ENCODE measurements at places on chromosomes 6 and 20. TPM values are rescaled to one million over a fixed set of nuclear protein-coding genes. Genes with fewer than 3 reads are reported as not detected.

GRCh38 chr20:25654487-25654886 is 30.7 kb upstream of the NANP start:
- H3K36me3 ChIP-seq = peaks cover 6% of the 10 kb centered on the region
- H3K4me3 ChIP-seq = no peak overlapping the region
- no peaks in the 10 kb centered on the region for H3K4me1 ChIP-seq
- H3K27ac ChIP-seq = no peak overlapping the region

GRCh38 chr6:36120979-36121786 is 9.1 kb upstream of the MAPK13 start:
- H3K4me1 ChIP-seq = peaks cover 44% of the 10 kb centered on the region
- no peaks in the 10 kb centered on the region for H3K27me3 ChIP-seq
- H3K4me3 ChIP-seq = peak overlapping the region; percentile 14

DNA sequence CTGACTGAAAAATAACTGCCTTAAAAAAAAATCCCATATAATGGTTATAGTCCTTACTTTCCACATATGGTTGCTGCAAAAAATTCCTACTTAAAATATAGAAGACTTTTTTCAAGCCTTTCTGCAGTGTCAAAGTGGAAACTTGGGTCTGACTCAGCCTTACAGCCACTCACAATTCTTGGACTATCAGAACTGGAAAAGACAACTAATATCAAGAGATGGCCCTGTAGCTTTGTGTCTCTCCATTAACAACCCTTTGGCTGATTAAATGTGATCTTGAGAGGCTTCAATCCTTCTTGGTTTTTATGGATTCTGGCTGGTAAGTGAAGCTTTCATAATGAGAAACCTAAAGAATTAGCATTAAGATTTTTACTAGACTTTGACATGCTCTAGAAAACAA is 307.8 kb downstream of the RNGTT start:
- H3K27ac ChIP-seq = no peak overlapping the region
- H3K36me3 ChIP-seq = no peaks in the 10 kb centered on the region
- no peaks in the 10 kb centered on the region for H3K4me1 ChIP-seq

RBBP8NL gene
- total RNA-seq = 3.7 TPM

DNA sequence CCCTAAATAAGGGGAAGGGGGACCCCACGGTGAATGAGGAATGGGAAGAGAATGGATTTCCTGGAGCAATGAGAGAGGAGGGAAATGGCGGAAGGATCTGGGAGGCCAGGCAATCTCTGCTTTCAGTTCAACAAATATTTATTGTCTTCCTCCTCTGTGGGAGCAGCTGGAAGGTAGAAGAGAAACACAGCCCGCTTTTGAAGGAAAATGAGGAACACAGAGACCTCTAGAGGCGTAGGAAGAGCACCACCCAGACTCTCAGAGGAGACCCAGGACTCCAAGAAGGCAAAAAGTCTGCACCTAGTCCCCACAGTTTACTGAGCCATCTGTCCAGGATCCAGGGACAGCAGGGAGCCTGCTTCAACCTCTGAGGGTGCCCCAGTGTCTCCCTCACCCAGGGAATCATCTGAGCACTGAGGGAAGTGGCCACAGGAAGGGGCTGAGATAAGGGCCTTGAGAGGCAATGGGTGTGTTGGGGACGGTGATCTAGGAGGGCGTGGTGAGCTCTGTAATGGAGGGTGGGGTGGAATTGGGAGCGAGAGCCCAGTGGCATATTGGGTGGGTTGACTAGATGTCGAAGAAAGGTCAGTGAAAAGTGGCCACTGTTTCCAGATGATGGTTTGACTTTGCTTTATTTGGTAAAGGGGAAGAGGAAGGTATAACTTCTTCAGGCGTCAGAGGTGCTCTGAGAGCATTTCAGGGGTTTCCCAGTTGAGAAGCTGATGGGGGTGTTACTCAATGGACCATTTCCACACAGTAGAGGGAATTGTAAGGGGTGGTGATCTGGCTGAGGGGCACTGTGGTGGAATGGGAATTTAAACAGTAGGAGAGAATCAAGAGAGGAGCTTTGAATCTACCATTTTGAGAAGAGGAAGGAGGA is 610 bp downstream of the PSORS1C1 start:
- no peaks in the 10 kb centered on the region for H3K36me3 ChIP-seq
- H3K4me1 ChIP-seq = peaks cover 53% of the 10 kb centered on the region
- DNase-seq = no peak

DNA sequence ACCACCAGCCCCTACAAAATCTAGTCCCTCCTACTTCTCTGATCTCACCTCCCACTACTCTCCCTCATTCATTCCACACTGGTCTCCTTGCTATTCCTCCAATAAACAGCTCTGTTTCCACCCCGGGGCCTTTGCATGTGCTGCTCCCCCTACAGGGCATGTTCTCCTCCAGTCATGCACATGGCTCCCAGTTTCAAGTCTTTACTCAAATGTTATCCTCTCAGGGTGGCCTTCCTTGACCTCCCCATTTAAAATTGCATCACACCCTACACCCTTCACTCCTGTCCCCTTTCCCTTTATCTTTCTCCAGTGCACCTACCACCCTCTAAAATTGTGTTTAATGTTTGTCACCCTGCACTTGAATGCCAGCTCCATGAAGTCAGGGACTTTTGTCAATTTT is 174.5 kb downstream of the MRPL14 start:
- H3K27ac ChIP-seq = no peak overlapping the region
- no peak overlapping the region for H3K4me3 ChIP-seq
- no peaks in the 10 kb centered on the region for H3K36me3 ChIP-seq

GRCh38 chr6:81787313-81788068 is 35.0 kb upstream of the TENT5A start:
- H3K4me1 ChIP-seq = peaks cover 18% of the 10 kb centered on the region
- no peaks in the 10 kb centered on the region for H3K36me3 ChIP-seq
- no peak overlapping the region for H3K4me3 ChIP-seq
- H3K27ac ChIP-seq = no peak overlapping the region

SMLR1 gene
- total RNA-seq = not detected

DNA sequence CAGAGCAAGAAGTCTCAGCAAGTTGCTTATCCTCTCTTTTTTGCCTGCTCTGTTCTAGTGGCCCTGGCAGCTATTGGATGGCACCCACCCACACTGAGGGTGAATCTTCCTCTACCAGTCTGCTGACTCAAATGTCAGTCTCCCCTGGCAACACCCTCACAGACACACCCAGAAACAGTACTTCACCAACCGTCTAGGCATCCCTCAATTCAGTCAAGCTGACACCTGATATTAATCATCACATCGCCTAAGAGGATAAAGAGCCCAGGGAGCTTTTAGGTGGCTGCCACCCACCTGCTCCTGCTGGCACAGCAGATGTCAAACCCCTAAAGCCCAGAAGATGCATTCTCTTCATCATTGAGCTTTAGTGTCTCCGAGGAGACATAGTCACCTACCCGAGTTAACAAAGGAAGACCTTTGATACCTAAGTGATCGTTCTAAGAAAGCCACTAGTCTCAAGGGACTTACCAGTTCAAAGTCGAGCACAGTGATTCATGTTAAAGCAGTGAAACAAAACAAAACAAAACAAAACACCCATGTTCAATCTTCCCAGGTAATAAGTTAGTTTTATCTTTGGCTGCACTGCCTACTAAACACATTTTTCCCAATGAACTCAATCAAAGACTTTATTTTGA is 97.7 kb upstream of the KCNQ5 start:
- no peak overlapping the region for H3K4me3 ChIP-seq
- no peak for DNase-seq
- H3K4me1 ChIP-seq = no peaks in the 10 kb centered on the region
- H3K27ac ChIP-seq = no peak overlapping the region
- H3K27me3 ChIP-seq = no peaks in the 10 kb centered on the region

OXT gene
- total RNA-seq = not detected

GRM1 gene
- not detected for total RNA-seq

All from suprapubic skin (tissue), 4 donors.